ENCODE measurements at places on chromosomes 12 and 14. TPM values are rescaled to one million over a fixed set of nuclear protein-coding genes. Genes with fewer than 3 reads are reported as not detected.

GYS2 gene
- not detected for total RNA-seq

CACNB3 gene
- total RNA-seq: 114 TPM

GRCh38 chr14:69879175-69880043 lies at the start of gene SMOC1:
SMOC1 (plus strand) TSS chr14:69879416; CDS start chr14:69879679, 263 bp downstream.
- DNase-seq: no peak

LAG3 gene
- 3.8 TPM for total RNA-seq

DNA sequence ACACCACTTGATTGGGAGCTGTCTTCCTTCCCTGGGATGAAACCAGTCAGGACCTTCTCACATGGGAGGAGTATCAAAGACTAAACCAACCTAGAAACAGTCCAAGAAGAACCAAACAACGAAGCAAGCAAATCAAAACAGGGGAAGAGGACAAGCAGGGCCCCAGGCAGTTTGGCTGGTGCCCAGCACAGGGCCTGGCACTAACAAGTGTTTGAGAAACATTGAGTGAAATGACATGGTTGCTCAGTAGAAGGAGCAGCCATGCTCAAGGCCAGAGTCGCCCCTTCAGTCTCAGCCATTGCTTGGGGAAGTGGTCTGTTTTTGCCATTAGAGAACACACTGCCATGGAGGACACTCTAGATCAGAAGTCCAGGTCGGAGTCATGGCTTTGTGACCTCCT lies 323.1 kb downstream of the CACNA1C start:
- DNase-seq: no peak

SDR9C7 gene
- total RNA-seq: 0.29 TPM

- no peak for DNase-seq
Measured at GRCh38 chr12:25995906-25996305, 37.4 kb downstream of the RASSF8 start.

- DNase-seq: no peak
Measured at GRCh38 chr14:35818346-35819115, 7.6 kb upstream of the BRMS1L start.

- DNase-seq: no peak
Measured at GRCh38 chr14:64114796-64115195, 179.4 kb downstream of the ESR2 start.

DNA sequence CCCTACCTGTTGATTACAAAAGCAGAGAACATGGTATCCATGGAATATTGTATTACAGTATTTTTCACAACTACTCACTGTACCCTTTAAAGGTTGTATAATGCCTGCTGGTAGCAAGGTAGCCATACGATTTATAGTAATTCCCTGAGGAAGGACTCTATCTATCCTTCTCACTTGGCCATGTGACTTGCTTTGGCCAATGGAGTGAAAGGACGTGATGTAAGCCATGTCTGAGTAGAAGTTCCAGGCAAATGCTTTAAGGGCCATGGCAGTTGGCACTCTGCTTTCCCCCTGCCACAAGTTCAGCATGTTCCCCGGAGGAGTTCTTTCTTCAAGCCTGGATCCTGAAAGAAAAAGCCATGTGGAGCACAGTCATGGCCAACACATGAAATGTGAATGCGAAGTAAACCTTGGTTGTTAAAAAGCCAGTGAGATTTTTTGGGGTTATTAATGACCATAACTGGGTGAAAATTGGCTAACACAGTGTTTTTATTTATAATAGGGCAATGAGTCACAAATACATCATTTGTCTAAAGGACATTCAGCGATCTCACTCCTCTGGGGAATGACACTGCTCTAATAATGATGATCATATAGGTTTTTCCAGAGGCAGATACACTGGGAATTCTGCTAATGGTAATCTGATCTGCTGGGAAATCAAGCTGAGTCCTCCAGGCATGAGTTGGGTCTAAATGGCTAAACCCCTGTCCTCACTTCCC lies 67.4 kb upstream of the SLC38A2 start:
- DNase-seq: no peak

GRCh38 chr14:73829526-73830431 lies 21.9 kb upstream of the PTGR2 start:
- DNase-seq: no peak

DNA sequence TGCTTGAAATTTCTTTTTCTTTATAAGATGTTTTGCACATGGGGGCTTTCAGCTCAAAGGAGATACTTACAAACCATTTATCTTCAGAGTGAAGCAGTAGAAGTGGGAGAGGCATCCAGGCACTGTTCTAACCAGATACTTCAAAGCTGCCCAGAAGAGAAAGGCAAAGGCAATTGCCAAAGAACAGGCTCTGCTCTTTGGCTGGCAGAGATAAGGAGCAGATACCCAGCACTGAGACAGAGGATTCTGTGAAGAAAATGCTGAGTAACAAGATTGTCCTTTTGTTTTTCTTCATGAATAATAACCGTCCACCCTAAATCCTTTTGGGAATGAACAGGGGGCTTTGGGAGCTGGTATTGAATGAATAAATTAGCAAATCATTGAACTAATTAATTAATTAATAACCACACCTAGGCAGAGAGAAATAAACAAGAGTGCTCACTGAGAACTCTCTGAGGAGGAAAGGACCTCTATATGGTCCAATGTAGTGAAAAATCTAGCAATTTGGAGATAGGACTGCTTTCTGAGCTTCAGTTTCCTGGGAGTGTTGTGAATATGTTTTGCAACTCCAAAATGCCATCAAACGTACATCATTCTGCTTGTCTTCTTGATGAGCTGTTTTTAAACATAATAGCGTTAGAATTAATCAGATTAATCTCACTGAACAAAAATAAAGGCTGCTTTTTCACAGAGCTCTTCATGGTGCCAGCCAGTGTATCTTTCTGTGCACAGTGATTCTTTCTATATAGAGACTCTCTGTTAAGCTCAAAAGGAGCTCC lies 192.8 kb upstream of the AMIGO2 start:
- no peak for DNase-seq

Data from mesothelial cell of epicardium (in vitro differentiated cells).